ENCODE measurements at places on chromosomes 3 and 15.
A peak's percentile ranks its signal among the peaks of the same experiment; 100 is the strongest.

DNA sequence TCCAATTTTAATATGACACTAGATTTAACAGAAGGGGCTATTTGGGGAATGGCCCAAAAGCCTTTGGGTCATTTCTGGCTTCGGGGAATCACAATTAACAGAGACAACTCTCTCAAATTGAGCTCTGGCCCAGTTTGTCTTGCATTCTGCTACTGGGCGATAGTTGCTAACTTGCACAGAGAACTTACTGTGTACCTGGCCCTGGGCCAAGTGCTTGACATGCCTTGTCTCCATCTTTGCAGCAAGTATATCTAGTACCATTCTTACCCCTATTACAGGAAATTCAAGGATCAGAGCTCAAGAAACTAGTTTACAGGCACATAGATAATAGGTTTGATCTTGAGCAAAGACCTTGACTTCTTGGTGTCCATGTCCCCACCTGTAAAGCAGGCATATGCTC lies 175.7 kb downstream of the TMEM108 start:
- DNase-seq: no peak

DNA sequence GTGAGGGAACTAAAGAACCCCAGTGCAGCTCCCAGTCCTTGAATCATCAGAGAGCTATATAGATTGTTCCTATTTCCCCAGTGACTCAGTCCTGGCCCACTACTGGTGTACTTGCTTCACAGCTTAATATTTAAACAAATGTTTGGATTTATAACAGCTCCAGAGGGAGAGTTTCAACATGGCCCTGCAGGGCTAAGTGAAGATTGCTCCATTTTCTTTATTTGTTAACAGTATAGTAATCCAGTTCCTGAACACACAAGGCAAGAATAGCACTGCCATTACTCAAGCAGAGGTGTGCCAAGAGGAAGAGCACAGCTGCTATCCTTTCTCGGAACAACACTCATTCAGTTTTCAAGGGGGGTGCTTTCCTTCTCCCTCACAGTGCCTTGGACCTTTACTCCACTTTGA lies 6.5 kb downstream of the SQOR start:
- peak; percentile 78 for DNase-seq

- no peak for DNase-seq
Measured at GRCh38 chr3:178198329-178198728, 337.9 kb upstream of the KCNMB2 start.

GRCh38 chr15:66184492-66184891 lies 69.1 kb downstream of the MEGF11 start:
- no peak for DNase-seq

DNA sequence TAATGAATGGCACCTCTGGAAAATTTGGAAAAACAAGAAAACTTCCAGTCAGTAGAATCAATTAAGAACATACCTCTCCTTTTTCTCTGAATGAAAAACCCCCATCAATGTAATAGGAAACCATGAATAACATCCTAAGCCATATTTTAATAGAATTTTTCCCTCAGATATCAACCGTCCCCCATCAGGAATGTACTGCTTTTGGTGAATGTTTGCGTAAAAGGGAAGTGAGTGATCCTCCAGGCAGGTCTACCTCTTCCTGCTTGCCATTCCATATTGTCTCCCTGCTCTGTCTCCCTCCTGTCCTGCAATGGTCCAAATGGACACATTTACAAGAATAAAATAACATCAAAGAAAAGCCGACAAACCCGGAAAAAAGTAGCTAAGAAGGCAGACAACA lies 30.8 kb downstream of the LAMP3 start:
- DNase-seq: no peak

DNA sequence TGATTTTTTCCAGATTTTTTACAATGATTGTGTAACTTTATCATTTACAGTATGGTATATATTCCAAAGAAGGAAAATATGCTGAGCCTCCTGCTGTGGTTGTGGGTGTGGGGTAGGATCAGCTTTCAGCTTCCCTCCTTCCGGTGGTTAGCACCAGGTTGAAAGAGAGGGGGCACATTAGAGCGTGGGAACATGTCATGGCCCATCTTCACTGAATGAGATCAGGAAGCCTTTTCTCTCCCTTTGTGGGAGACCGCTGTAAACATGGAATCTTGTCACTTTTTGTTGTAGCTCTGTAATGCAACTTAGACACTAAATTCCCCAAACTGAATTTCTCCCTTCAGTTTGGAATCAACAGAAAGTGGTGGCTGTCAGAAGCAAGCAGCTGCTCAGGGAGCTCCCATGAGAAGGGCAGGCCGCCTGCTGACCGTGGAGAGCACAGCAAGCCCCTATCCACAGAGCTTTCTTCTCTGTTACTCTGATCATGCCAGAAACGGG lies 86.7 kb upstream of the LIMD1 start:
- peak; percentile 54 for DNase-seq

- DNase-seq: no peak
Measured at GRCh38 chr3:46350262-46350565, 3.7 kb upstream of the CCR2 start.

DNA sequence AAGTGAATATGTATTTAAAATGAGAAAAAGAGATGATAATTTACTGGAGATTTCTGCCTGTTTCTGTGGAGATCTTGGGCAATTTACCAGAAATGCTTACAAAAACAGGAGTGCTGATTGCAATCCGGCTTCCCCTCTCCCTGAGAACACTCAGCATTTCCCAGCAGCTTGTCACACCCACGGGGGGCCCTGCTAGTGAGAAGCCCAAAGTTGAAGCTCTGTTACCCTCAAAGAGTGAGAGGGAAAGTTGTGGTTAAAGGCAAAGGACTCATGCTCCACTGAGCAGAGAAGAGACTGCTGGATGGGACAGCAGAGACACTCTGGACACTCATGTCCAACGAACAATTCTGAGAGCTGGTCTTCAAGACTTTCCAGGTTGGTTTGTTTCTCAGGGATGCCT lies 2.9 kb downstream of the MCTP2 start:
- DNase-seq: no peak

GRCh38 chr15:101727186-101727585 lies 2.9 kb upstream of the TARS3 start:
- DNase-seq: no peak

DNA sequence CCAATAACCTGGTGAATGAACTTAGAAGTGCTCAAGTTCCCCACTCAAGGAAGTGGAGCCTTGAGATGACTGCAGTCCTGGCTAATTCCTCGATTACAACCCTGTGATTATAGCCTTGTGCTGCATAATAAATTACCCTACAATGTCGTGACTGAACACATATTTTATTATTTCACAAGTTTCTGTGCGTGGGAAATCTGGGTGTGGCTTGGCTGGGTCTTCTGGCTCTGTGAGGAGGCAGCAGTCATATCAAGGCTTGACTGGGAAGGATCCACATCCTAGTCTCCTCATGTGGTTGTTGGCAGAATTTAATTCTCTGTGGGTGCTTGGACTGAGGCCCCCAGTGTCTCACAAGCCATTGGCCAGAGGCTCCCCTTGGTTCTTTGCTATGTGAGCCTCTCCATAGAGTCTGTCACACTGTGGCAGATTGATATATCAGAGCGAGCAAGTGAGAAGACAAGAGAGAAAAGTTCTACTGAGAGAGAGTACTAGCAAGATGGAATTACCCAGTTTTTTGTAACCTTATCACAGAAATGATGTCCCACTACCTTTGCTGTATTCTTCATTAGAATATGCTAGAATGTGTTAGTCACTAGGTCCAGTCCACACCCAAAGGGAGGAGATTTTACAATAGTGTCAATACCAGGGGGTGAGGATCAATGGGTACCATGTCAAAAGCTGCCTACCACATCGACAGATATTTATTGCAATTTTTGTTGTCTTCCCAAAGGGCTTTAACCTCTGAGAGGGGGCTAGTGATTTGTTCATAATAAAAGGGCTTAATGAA lies 102.8 kb upstream of the TBC1D5 start:
- DNase-seq: no peak

DNA sequence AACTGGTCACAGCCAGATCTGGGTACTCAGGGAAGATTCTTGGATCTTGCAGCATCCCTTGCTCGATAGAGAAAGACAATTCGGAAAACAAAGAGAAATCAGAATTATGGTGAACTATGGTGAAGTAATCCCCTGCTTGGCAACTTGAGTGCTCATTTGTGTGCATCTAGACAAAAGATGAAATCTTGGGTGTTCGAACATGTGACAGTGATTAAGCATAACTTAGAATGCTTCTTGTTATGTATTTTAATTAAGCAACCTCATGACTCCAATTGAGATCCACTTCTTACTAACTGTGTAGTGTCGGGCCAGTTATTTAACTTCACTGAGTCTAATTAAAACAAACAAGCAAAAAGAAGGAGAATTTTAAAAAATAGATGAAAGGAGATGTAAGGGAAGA lies 56.5 kb downstream of the ZNF385D start:
- no peak for DNase-seq

DNA sequence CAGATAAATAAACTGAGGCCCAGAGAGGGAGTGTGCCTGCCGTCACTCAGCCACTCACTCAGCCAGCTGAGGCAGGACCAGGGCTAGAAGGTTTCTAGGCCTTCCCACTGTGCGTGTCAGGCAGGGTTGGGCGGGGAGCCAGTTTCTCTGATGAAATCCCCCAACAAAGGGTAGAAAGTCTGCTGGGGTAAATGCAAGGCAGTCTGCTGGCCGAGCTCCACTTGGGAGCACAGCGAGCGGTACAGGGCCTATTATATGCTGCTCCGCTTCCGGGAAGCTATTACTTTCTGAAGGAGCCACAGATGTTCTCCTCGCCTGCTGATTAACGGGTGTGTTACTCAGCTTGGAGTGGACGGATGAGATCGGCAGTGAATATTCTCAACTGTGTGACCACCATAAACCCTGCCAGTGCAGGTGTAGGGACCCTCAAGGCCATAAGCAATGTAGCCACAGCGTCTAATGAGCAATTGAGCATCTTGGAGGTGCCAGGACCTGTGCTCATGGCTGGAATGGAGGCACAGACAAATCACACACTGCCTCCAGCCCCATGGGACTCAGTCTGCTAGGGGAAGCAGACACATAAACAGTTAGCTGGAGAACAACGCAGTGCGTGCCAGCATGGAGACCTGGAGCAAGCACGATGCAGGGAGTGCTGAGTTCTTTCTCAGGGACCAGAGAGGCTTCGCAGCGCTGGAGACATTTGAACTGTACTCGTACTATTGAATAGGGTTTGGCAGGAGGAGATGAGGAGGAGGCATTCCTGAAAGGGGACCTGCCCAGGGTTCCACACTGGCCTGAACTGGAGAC lies 42.1 kb downstream of the CORO2B start:
- DNase-seq: no peak

DNA sequence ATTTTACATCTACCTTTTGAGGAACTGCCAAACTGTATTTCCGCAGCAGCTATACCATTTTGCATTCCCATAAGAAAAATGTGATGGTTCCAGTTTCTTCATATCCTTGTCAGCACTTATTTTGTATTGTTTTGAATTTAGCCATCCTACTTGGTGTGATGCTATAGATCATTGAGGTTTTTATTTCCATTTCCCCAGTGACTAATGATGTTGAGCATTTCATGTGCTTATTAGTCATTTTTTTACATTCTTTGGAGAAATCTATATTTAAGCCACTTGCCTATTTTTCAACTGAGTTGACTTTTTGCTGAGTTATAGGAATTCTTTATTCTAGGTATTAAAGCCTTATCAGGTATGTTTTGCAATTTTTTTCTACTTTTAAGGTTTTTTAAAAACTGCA lies 347.6 kb upstream of the RARB start:
- no peak for DNase-seq

GRCh38 chr3:168088106-168088720 lies 7.5 kb downstream of the GOLIM4 start:
- peak; percentile 5 for DNase-seq

- DNase-seq: no peak
Measured at GRCh38 chr15:83164111-83164770, 43.4 kb downstream of the HDGFL3 start.

DNA sequence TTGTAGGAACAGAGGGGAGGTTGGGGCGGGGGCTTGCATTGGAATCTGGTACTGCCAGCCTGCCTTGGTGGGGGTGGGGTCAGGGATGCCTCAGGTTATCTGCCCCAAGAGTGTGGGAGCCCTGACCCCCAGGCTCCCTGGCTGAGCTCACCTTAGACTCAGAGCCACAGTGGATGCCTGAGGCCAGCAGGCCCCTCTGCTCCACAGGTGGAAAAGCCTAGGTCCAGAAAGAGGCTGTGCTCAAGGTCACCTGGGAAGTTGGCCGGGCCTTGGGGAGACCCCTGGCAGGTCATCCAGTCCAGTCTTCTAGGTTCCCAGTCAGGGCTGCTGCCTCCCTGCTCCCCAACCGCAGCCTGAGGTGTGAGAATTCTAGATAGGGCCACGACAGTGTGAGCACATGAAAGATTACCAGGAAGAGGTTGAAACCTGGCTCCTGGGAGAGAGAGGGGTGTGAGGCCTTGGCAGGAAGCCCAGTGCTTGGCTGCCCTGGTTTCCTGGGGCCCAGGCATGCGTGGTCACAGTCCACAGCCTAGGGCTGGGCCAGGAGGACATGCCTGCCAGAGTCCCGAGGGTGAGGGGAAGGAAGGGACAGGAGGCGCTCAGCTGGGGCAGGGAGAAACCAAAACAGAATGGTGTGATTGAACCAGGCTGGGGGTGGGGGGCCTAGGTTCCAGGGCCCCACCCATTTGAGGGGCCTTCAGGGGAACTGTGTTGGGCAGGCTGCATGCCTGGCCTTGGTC lies 4.9 kb downstream of the HDAC11 start:
- DNase-seq: peak; percentile 92

DNA sequence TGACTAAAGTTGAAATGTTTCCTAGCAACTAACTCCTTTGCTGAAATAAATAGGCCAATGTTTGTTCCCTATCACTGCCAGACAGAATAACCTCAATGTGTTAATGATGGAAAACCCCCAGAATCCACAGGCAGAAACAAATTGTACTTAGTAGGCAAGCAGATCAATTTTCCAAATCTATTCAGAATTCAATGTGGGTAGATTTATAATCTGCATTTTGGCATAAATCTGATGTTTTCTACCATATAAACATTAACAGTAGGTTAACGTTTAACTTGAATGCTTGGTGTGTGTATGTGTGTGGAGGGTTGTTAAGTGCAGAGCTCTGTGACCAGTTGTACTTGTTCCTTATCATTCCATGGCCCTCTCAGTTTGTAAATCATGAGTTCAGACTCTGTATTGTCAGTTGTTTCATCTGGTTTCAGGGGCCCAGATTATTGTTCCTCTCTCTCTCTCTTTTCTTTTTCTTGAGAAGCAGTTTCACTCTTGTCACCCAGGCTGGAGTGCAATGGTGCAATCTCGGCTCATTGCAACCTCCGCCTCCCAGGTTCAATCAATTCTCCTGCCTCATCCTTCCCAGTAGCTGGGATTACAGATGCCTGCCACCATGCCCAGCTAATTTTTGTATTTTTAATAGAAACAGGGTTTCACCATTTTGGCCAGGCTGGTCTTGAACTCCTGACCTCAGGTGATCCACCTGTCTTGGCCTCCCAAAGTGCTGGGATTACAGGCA lies 32.8 kb downstream of the PLSCR1 start:
- no peak for DNase-seq

DNA sequence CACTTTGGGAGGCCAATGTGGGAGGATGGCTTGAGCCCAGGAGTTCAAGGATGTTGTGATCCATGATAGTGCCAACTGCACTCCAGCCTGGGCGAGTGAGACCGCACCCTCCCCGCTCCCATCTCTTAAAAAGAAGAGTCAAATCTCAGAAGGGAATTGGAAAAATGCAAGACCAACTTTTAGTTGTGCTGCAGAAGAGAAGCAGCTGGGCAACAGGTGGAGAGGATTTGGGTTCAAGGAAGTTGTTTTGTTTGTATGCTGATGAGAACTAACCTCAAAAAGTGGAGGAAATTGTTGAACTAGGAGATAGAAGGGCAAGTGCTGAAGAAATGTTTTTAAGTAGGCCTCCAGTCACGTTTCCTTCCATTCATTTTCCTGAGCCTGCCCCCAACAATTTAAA lies 12.8 kb upstream of the PDCD7 start:
- DNase-seq: no peak

All from HuH-7 (cell line).